ENCODE measurements at places on chromosomes 1 and 21.
A peak's percentile ranks its signal among the peaks of the same experiment; 100 is the strongest.

DNA sequence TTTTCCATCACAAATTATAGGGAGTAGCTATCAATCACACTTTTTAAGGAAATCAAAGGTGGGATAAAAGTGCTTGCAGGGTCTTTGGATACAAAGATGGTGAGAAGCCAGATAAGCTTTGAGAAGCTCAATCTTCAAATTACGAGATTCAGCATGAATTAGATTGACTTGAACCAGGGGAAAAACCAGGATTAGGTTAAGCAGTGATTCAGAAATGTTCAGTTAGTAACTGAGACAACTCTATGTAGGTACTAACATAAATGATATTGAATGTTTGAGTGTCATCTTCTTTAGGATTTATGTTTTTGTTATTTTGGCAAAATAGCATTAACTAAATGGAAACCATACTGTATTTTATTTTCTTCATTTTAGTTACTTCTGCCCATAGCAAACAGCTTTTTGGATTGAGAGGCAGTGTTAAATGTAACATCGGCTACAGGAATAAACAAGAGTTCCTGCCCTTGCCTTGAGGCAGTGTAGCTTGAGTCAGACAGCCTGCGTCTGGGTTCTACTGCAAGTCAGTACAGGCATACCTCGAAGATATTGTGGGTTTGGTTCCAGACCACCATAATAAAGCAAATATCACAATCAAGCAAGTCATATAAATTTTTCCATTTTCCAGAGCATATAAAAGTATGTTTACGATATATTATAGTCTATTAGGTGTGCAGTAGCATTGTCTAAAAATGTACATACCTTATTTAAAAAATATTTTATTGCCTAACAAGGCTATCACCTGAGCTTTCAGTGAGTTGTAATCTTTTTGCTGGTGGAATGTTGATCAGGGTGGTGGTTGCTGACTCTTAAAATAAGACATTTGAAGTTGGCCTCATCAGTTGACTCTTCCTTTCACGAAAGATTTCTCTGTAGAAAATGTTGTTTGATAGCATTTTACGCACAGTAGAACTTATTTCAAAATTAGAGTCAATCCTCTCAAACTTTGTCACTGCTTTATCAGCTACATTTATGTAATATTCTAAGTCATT lies 36.9 kb upstream of the BACH1 start:
- no peak for DNase-seq

GRCh38 chr1:101902199-101902598 lies 94.5 kb downstream of the OLFM3 start:
- no peak for DNase-seq

GRCh38 chr1:173970252-173970651 lies 51.9 kb downstream of the RC3H1 start:
- no peak for DNase-seq

- DNase-seq, result no peak
Observed at GRCh38 chr1:12570291-12570690, 47.7 kb downstream of the DHRS3 start.

DNA sequence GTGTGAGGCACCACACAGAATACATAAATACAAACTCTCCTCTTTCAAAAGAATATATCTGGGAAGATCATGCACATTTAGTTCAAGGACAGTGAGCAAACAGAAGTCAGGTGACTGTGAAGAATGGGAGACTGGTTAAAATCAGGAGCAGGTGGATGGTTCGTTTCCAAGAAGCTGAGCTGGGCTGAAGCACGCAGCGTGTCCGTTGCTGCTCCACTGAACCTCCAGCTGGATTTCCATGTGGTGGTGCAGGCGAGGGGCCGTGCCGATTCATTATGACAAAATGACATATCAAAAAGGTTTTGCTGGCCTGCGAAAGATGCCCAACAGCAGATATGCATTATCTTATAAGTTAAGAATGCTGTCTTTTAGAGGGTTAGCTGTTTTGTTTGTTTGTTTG lies 66.0 kb downstream of the OLIG1 start:
- no peak for DNase-seq

DNA sequence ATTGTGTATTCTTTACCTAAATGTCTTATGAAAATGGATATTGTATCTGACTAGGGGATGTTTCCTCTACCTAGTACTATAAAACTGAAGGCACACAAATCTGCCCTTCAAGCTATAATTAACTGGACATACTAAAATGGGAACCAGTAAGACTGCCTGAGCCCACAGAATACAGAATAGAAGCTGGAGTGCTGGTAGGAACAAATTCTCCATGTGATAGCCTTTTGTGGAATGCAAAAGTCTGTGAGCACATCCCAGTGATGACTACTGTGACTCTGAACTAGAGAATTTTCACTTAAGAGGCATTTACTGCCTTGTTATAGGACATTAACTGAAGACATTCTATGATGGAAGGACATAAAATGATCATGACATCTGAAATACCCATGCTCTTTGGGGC lies 30.3 kb downstream of the KIFAP3 start:
- no peak for DNase-seq

GRCh38 chr21:38367646-38368045 lies 110.9 kb downstream of the KCNJ15 start:
- DNase-seq, result no peak

- DNase-seq, result no peak
Observed at GRCh38 chr1:40133312-40133665, 27.9 kb upstream of the RLF start.

DNA sequence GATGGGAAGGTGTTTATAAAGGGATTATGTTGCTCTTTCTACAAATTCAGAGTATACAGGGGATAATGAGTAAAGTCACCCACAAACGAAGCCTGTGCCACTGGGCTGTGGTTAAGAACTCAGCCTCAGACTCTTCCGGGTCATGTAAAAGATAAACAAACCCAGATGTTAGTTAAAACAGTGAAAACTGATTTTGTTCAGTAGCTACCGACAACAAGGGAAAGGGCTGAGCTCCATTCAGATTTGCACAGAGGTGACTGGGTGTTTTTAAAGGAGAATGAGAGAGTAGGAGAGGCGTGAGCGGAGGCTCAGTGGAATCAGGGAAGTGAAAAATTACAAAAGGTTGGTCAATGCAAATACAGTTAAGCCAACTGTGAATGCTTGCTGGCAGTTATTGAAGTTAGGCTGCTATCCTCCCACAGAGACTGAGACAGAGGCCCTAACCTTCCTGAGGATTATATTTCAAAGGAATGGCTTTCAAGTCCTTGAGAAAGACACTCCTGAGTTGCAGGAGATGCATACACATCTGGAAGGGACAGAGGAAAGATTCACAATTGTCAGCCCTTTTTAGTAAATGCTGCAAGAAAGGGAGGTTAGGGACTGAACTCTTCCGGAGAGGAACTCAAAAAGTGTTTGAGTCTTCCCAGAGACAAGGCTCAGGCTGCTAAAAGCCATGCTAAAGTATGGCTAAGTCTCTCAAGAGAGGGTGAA lies 29.9 kb upstream of the SAMD13 start:
- no peak for DNase-seq

DNA sequence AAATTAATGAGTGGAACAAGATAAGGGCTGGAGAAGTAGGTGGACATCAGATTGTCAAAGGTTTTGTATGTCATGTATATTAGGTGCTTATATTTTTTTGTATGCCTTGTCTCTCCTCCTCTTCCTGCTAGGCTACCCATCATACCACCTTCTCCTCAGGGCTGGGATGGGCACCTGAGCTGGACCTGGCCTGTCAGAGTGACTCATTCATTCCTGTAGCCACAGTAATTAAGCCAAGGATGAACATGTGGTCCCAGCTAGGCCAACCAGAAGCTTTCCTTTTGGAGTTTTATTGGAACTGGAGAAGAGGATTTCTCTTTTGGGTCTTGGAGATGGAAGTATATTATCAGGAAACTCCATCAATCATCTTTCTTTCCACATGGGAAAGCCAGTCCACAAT lies 21.2 kb downstream of the PTGS2 start:
- DNase-seq, result no peak

DNA sequence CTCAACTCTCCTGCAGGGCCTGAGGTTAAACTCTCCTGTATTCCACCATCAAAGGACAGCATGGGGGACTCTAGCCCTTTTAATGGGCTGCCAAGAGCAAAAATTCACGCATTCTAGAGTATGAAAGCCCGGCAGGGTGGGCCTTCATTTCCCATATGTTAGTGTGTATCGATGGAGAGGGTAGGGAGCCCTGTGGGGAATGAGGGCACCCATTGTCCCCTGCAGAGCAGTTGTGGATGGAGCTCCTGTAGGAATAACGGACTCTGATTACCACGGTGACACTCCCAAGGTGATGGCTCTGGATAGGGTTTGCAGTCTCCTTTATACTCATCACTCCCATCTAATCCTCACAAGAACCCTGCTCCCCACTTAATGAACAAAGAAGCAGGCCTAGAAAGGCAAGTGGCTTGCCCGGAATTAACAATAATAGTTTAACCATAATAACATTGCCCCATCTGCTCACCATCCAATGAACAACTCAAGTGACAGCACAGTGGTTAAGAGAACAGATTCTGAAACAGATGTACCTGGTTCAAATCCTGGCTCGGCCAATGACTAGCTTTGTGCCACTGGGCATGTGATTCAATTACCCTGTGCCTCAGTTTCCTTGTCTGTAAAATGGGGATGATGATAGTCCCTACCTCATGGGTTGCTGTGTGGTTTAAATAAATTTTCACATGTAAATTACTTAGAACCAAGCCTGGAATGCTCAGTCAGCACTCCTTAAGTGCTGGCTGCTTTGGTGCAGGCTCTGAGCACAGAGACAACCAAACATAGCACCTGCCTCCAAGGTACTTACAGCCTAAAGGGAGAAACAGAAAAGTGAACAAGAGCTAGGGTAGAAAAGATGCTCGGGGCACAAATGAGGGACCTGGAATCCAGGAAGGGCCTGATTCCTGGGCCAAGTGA lies 29.0 kb downstream of the HIVEP3 start:
- DNase-seq, result no peak

DNA sequence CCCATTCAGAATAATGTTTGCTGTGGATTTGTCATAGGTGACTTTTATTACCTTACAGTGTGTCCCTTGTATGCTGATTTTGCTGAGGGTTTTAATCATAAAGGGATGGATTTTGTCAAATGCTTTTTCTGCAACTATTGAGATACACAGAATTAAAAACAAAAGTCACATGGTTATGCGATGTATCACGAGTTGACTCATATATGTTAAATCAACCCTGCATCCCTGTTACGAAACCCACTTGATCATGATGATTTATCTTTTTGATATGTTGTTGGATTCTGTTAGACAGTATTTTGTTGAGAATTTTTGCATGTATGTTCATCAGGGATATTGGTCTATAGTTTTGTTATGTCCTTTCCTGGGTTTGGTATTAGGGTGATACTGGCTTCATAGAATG lies 10.7 kb upstream of the OR2T34 start:
- DNase-seq, result peak; percentile 9

- DNase-seq, result peak; percentile 86
Observed at GRCh38 chr1:203621559-203622262, 4.9 kb upstream of the ATP2B4 start.

GRCh38 chr1:232162001-232162400 lies 467.9 kb downstream of the SIPA1L2 start:
- no peak for DNase-seq

GRCh38 chr1:58884706-58885661 lies 101.1 kb upstream of the JUN start:
- DNase-seq, result no peak

- no peak for DNase-seq
Observed at GRCh38 chr1:41435570-41436178, 48.8 kb downstream of the EDN2 start.

- peak; percentile 36 for DNase-seq
Observed at GRCh38 chr1:20371883-20372282, 81.2 kb downstream of the VWA5B1 start.

- DNase-seq, result no peak
Observed at GRCh38 chr1:53631622-53632310, 107.2 kb downstream of the GLIS1 start.

GRCh38 chr1:45887156-45887842 lies 83.9 kb downstream of the MAST2 start:
- DNase-seq, result no peak

DNA sequence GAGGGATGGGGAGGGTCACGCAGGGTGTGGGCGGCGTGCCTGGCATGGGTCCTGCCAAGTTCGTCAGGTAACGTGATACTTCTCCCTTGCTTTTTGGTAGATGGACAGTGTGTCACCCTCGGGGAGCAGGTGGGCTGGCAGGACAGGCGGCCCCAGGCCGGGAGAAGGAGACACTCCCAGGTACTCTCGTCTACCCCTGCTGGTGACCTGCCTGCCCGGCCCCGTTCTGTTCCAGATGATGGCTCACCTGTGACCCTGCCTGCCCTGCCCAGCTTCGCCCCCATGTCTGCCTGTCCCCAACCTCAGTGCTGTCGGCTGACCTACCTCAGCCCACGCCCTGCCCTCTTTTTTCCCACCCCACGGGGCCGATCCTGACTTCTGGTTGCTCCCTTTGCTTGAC lies 144.7 kb downstream of the PCBP3 start:
- no peak for DNase-seq

DNA sequence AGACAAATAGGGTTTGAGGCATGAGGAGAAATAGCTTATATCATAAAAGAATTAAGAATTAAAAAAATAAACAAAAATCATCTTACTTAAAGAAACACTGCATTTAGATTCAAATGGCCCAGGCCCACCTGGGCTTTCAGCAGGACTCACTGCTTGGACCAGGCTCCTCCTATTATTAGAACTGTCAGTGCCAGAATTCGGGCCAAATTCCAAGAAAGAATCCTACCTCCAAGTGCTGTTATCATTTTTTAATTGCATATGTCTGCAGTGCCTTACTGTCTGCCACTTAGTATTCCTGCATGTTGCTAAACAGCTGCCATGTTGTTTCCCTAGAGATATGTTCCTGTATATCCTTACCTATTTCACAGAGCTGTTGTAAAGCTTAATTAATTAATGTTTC lies 112.0 kb downstream of the BARHL2 start:
- no peak for DNase-seq

- no peak for DNase-seq
Observed at GRCh38 chr1:37071829-37072228, 37.5 kb upstream of the GRIK3 start.

GRCh38 chr1:31663622-31664452 lies 19.2 kb upstream of the PEF1 start:
- peak; percentile 56 for DNase-seq

- no peak for DNase-seq
Observed at GRCh38 chr21:43933199-43933598, 68.2 kb downstream of the AGPAT3 start.

DNA sequence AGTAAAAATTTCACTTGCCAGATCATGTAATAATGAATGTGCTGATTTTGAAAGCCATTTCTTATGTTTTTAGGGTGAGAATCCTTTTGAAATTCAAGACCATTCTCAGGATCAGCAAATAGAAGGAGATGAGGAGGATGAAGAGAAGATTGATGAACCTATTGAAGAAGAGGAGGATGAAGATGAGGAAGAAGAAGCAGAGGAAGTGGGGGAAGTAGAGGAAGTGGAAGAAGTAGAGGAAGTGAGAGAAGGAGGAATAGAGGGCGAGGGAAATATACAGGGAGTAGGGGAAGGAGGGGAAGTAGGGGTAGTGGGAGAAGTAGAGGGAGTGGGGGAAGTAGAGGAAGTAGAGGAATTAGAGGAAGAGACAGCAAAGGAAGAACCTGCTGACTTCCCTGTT lies 32.4 kb downstream of the ZNF326 start:
- no peak for DNase-seq

Data from activated CD4-positive, alpha-beta T cell treated with anti-CD3 and anti-CD28 coated beads, Interleukin-2, Interleukin-6, amounts not matched to agents 100 ng/mL and 50 ng/mL, durations not matched to agents 16 hours and 8 hours (primary cell).